Hippocampal formation (tissue), 2 donors: ENCODE measurements at places on chromosomes 3 and 15.

GRCh38 chr15:91946581-91947292, 93.2 kb downstream of the SLCO3A1 start:
- DNase-seq, result no peak

- no peak for DNase-seq
Measured at GRCh38 chr3:5560199-5560598, 372.7 kb downstream of the EDEM1 start.

- DNase-seq, result no peak
Measured at GRCh38 chr15:64568765-64569164, 108.4 kb downstream of the ZNF609 start.

DNA sequence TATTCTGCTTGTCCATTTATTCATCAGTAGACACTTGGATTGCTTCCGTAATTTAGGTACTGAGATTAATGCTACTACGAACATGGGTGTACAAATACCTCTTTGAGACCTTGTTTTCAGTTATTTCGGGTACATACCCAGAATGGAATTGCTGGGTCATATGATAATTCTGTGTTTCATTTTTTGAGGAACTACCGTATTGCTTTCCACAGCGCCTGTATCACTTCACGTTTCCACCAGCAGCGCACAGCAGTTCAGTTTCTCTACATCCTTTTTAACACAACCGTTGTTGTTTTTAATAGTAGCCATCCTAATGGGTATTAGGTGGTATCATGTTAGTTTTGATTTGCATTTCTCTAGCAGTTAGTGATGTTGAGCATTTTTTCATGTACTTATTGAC, 9.5 kb downstream of the PAK2 start:
- no peak for DNase-seq

DNA sequence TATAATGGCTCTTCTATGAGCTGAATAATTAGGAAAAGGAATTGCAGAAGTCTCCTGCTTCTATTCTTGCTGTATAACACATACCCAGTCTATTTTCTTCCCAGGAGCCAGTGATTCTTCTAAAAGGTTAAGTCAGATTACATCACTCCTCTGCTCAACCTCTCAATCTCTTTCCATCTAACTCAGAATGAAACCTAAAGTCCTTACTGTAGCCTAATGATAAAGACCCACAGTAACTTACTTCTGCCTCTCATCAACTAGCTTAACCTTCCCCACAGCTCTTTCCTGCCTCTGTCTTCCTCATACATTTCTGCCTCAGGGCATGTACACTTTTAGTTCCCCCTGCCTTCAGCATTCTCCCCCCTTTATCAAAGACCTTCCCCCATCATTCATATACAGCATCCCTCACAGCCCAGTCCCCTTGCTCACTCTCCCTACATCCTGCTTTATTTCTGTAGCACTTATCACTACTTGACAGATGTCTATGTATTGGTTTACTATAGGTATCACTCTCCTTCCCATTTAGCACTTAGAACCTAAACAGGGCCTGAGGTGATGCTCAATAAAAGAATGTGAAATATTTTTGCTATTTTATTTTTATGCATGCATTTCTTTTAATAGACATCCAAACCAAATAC, 28.5 kb upstream of the CMTM6 start:
- no peak for DNase-seq
